GM12891 (cell line): ENCODE measurements at places on chromosomes 13 and 19.

DNA sequence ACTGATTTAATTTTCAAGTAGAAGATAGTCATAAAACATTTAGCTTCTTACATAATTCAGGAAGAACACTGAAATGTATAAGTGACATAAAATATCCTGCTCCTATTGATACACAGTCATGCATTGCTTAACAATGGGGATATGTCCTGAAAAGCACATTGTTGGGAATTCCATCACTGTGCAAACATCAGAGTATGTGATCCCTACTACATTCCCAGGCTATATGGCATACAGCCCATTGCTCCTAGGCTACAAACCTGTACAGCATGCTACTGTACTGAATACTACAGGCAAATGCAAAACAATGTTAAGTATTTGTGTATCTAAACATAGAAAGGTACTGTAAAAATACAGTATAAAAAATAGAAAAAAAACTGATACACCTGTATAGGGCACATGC, 723.9 kb upstream of the ARGLU1 start:
- DNase-seq: no peak

DNA sequence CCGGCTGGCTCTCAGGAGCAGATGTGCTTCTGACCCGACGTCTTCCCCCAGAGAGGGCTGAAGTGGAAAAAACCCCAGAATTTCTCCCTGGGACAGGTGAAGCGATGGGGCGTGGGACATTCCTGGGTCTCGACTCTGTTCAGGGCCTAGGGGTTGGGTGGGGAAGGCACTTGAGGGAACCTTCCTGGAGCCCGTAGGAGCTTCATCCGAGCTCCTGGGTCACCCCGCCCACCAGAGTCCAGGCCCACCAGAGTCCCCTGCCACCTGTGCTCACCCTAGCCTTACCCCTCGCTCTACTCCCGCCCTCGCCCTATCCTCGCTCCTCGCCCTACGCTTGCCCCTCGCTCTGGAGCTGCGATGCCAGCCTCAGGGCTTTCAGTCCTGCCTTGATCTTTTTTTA, 23.2 kb downstream of the EPN1 start:
- DNase-seq: no peak

GRCh38 chr19:50512999-50513745, 541 bp downstream of the ASPDH start:
- no peak for DNase-seq

DNA sequence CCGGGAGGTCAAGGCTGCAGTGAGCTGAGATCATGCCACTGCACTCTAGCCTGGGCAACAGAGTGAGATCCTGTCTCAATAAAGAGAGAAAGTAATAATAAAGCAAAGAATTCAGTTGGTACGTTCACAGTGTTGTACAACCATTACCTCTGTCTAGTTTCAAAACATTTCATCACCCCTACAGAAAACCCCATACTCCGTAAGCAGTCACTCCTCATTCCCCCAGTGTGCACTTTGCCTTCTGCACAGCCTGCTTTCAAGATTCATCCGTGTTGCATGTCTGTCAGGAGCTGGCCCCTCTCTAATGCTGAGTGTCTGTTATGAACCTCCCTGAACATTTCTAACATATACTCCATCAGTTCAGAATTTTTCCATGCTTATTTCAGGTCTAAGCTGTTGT, 9.4 kb downstream of the POLD1 start:
- DNase-seq: no peak

- no peak for DNase-seq
Measured at GRCh38 chr19:40608957-40609356, 7.8 kb downstream of the LTBP4 start.

DNA sequence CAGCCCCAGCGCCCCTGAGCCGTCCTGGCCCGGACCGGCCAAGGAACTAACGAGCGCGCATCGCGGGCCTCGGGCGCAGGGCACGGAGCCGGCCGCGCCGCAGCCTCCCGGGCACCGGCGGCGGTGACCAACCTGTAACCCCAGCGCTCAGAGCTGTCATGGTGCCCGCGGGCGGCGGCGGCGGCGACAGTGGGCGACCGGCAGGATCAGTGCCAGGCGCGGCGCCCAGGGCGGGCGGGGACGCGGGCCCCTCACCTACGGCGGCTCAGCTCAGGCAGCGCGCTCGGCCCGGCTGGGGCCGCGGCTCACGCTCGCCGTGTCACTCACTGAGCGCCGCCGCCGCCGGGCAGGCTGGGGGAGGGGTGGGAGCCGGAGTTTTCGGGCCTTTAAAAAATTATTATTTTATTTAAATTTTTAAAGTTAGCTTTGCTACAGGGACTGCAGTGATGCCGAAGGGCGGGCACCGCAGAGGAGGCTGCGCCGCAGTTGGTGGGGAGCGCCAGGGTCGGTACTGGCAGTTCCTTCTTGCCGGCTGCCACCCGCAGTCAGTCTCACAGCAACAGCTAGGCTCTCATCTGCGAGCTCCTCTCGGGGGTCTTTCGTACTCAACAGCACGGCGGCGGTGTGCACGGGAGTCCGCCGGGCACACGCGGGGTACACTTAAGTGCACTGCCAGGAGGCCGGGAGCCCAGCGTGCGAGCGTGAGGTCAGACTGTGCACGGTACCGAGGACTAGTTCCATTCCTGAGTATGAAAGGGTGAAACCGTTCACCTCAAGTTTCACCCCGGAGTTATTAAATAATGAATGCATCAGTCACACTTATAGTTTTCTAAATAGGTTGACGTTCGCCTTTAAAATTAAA, at the start of gene NALCN:
Gene NALCN (minus strand): TSS at position 328 of the 862 bp plus-strand sequence. CDS start 17,382 bp downstream, outside the sequence.
- DNase-seq: no peak

GRCh38 chr13:45328661-45329111, 12.3 kb downstream of the TPT1 start:
- no peak for DNase-seq

DNA sequence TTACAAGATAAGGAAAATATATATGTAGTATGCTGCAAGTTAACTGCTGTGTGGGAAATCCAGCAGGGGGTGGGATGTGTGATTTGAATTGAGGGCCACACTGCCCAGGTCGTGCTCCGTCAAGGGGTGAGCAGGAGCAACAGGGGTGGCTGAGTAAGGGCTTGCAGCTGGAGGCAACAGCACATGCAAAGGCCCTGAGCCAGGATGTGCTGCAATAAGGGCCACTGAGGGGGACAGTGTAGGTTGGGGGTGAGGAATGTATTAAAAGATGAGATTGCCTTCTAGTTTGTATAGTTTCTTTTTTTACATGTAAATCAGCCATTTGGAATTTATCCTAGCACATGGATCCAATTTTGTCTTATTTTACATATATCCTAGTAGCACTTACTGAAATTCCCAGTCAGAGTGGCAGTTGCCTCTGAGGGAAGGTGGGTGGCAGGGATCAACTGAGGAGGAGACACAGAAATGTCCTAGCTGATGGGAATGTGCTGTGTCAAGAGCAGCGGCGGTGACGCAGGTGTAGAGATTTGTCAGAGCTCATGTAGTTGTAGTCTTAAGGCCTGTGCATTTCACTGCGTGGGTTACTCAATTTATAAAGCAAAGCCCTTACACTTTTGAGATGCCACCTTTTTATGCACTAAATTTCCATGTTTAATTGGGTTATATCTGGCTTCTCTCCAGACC, 5.4 kb upstream of the RBM42 start:
- DNase-seq: no peak

- peak; percentile 93 for DNase-seq
Measured at GRCh38 chr19:12867120-12868099, 13.8 kb downstream of the DNASE2 start.

DNA sequence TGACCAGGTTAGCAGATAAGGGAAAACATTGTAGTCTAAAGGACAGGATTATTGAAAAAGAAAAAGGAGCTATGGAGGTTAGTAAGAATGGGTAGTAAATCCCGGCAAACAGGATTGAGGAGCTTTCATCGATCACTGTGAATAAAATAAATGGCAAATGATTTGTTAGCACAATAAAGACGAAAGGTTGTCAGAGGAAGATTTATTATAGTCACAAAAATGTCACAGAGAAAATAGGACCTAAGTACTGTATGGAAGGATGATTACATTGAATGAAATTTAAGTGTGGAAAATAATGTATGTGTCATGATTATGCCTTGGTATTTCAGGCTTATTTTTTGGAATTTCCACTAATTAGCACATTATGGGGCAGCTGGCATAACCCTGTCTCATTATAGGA, 519.2 kb upstream of the SLITRK6 start:
- DNase-seq: no peak

GRCh38 chr13:30192320-30193093, 114.8 kb downstream of the KATNAL1 start:
- no peak for DNase-seq

DNA sequence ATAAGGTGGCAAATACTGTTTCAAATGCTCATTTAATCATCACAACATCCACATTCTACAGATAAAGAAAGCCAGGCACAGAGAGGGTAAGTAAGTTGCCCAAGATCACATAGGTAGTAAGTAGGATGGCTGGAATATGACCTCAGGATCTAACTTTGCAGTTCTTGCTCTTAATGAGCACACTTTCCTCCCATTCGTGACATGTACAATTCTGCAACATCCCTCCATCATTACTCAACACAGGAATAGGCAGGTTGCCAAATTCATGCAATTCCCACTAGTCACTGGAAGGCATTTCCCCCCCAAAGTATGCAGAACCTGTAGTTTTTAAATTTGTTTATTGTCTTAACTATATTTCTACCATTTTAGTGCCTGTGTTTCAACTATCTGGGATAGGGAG, 109.2 kb downstream of the OLFM4 start:
- no peak for DNase-seq

DNA sequence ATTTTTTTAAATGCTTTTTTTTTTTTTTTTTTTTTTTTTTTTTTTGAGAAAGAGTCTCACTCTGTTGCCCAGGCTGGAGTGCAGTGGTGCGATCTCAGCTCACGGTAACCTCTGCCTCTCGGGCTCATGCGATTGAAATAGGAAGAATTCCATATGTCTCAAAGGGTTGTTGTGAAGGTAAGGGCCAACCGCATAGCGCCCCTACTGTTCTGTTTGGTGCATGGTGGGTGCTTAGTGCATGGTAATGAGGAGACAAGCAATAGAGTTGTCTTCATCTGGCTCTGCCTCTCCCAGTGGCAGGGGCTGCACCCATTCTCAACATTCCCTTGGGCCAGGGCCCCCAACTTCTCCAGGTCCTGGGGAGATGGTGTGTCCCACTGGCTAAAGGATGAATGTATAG, 68.7 kb downstream of the RASL11A start:
- no peak for DNase-seq

- DNase-seq: no peak
Measured at GRCh38 chr19:16652854-16653253, 7.1 kb downstream of the SMIM7 start.

GRCh38 chr13:102878481-102878880, 32.6 kb downstream of the ERCC5 start:
- no peak for DNase-seq

DNA sequence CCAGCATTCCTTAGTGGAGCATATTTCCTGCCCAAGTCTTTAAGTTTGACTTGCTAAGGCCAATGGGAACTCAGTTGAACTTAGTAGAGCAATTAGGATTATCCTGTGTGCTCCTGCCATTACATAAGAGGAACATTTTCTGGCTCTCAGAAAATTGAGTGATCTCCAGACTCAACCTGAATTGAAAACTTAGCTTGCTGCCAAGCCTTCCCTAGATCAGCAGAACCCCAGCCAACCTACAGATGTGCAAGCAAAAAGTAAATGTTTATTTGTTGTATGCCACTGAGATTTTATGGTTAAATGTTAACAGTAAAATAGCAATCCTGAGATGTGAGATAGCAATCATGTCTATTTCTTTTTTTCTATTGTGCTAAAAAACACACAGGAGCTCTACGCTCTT, 350.9 kb downstream of the OLFM4 start:
- no peak for DNase-seq

DNA sequence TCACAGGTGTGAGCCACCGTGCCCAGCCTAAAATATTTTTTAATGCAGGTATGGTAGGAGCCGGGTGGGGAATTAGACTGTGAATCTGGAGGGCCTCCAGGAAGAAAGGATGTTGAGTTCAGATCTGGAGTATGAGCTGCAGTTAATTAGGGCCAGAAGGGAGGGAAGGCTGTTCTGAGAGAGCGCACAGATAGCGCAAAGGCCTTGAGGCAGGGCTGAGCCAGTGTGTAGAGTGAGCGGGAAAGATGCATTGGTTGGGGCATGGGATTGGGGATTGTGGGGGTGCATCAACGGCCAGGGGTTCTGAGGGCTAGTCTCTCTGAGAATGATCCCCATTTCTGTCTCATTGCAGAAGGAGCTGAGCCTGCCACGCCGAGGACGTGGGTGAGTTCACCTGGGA, 9.7 kb downstream of the MAST3 start:
- no peak for DNase-seq

- DNase-seq: no peak
Measured at GRCh38 chr13:111317571-111318345, 2.7 kb upstream of the TEX29 start.

DNA sequence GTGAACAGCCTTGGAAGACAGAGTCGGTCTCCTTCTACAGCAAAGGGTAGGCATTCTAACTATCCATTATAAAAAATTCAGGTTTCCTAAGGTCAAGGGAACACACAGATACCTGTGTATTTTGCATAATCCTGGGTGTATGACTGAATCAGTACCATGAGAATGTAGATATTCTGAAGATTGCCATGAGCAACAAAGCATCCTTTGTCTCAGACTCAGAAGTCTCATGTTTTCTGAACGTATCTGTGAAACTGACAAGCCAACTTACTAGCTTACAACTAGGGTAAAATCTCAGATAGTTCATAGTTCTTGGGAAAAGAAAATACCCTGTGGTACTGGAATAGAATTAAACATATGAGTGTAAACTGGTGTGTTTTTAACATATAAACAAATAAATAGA, 6.5 kb downstream of the ZNF566 start:
- no peak for DNase-seq

DNA sequence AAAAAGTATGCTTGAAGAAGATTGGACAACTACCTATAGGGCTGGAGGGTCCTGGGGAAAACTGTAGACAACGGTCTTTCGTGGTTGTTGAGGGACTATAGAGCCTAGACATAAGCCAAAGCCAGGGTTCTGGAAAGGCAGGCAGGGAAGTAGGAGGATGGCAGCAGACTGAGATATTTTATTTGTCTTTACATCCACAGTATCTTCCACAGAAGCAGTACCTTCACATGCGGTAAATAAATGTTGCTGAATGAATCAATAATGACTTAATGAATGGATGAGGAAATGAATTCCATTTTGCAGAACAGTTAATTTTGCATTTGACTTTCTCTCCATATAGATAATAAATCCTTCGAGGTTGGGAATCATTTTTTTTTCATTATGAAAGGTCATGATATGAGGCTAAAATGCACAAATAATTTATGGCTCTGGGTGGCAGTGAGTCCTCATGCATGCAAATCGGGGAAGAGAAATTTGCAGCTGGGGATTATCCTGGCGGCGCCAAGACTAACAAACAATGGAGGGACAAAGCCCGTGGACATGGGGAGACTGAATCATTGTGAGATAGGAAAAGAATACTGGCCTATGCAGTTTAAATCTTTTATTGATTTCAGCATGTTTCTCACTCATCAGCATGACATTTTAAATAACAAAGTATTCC, 102.0 kb downstream of the ERCC5 start:
- no peak for DNase-seq
